ENCODE measurements at places on chromosomes 11 and 22.

- DNase-seq: no peak
Observed at GRCh38 chr11:20590381-20590780, 9.0 kb upstream of the SLC6A5 start.

GRCh38 chr11:114168691-114169090 is 109.2 kb downstream of the ZBTB16 start:
- DNase-seq: no peak

DNA sequence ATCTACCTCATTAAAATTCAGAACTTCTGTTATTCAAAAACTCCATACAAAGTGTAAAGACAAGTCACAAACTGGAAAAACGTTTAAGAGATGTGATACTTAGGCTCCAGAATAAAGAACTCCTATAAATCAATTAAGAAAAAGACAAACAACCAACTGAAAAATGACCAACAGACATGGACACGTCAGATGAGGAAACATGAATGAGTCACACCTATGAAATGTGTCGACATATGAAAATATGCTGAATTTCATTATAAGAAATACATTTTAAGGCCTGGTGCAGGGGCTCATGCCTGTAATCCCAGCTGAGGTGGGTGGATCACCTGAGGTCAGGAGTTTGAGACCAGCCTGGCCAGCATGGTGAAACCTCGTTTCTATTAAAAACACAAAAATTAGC is 78.7 kb downstream of the ENTHD1 start:
- DNase-seq: no peak

DNA sequence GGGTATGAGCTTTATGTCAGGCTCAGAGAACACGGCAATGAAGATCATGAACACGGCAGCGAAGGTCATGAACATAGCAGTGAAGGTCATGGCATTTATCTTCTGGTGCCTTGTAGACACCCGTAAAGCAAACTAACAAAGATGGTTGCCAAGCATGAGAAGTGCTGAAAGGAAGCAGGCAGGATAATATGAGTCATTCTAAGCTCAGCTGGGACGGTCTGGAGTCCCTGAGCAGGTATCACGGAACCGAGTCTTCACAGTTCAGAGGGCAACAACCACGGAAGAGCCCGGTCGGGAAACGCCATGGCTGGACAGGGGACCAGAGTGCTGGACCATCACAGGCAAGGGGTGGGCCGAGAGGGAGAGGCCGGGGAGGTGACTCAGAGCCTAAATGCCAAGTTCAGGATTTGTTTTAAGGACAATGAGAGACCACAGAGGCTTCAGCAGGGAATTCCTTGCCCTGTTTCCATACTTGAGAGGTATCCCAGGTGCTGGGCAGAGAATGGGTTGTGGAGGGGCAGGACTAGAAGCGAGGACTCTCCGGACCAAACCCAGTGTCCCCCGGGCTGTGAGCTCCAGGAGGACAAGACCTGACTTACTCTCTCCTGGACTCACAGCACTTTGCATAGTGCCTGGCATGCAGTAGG is 13.1 kb upstream of the MS4A10 start:
- DNase-seq: no peak

DNA sequence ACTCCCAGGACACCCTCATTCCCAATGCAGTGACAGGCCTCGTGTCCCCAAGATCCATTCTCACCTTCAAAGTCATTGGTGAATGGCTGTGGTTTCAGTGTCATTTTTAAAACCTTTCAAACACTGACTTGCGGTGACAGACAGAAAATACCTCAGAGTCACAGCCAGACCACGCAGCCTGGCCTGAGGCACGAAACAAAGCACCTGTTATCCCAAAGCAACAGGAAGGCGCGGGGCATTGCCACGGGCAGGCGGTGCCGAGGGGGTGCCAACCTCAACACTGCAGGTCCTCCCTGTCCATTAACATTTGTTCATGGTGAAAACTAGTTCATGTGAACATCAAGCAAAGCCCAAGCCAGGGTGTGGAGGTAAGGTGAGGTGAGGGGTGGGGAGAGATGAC is 38.2 kb downstream of the RPUSD4 start:
- DNase-seq: no peak

- DNase-seq: no peak
Observed at GRCh38 chr22:36465232-36466021, 16.0 kb downstream of the TXN2 start.

GRCh38 chr11:121613724-121614123 is 161.0 kb upstream of the SORL1-AS1 start:
- no peak for DNase-seq

GRCh38 chr11:116099541-116099940 is 595.3 kb upstream of the CADM1 start:
- DNase-seq: no peak

DNA sequence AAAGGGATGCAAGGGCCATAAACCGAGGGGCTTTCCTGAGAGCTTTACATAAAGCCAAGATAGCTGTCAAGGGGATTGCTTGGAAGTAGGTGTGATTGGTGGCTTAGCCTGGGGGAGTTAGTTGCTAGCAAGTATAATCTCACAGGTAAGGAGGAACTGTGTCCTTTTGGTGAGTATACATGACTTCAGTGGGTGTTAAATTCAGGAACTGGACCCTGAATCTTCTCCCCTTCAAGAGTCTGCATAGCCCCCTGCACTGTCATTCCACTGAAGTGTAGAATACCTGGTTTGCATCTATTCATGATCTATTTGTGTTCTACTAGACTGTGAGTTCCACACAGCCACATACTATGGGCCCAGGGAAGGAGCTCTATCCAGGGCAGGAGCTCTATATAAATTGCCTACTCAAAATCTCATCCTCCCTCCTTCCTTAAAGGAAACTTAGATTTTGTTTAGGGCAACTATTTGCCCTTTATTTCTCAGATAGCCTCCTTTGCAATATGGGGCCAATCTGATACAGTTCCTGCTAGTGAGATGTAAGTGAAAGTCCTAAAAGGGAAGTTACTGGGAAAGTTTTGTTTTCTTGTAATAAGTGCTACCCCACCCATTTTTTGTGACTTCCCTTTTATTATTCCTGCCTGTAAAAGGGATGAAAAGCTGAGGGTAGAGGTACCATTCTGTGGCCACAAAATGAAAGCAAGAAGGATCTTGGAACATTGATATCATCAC is 120.5 kb downstream of the PGR start:
- DNase-seq: no peak

GRCh38 chr11:47093541-47093940 is 83.1 kb downstream of the ARFGAP2 start:
- no peak for DNase-seq

- DNase-seq: no peak
Observed at GRCh38 chr22:46789992-46790391, 27.5 kb downstream of the TBC1D22A start.

DNA sequence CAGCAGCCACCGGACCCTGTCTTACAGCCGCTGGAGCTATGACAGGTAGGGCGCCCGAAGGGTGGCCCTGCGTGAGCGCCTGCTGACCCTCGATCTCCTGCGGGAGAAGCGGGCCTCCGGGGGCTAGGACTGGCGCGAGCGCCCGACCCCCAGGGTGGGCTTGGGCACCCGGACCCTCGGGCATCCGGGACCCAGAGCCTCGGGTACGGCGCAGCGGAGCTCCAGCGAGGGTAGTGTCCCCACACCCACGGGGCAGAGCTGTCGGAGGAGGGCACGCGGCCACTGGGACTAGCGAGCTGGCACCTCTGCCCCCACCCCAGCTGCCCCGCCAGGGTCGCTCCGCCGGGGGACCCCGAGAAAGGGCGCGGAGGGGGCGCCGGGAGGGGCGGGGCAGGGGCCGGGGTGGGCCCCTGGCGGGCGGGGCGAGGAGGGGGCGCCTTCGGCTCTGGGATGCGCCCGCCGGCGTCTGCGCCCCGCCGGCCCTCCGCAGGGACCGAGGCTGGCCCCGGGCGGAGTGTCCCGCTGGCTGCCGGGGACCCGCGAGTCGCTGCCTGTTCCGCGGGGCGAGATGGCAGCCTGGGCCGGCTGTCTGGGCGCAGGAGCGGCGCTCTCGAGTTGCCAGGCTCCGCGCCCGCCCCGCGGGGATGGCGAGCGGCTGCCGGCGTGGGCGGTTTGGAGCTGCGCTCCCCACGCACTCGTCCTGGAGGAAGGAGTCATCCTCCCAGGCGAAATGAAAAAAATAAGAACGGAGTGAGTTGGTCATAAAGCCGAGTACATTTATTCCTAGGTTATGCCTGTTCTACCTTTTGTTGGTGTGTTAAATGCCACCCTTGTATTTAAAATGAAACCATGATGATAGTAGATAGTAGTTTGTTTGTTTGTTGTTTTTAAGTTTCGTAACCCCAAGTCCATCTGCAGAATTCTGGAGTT is 32.4 kb downstream of the EIF3F start:
- no peak for DNase-seq

DNA sequence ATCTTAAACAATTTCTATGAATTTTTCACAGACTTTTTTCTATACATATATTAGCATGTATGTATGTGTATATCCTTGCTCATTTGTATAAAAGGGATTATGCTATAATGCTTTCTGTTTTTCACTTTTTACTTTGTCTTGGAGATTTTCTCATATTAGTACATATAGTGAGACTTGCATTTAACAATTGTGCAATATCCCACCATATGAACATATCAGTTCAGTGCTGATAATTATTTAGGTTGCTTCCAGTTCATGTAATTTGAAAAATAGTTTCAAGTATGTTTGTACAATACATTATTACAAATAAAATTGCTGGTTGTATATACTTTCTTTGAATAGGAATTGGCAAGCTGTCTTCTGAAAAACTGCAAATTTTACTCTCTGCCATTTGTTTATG is 37.9 kb downstream of the HEPHL1 start:
- no peak for DNase-seq

DNA sequence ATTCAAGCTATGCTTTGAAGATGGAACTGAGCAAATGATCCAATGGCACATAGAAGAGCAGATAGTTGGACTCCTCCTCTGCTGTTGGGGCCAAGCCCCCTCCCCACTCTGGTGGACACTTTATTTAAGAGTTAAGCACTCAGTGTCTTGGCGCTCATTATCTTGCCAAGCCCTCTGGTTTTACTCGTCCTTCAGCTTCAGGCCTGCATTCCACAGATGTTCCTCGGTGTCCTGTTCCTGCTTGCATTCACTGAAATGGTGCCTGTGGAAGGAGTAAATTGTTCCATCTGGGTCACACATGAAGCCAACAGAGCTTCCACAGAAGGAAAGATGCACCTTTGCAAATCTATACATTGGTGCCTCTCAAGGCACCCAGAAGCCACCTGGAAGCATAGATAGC is 26.1 kb downstream of the MAML2 start:
- DNase-seq: no peak

GRCh38 chr11:44824300-44824704 is 97.5 kb downstream of the TSPAN18 start:
- DNase-seq: no peak

- no peak for DNase-seq
Observed at GRCh38 chr11:31844351-31844750, 33.2 kb upstream of the PAX6 start.

DNA sequence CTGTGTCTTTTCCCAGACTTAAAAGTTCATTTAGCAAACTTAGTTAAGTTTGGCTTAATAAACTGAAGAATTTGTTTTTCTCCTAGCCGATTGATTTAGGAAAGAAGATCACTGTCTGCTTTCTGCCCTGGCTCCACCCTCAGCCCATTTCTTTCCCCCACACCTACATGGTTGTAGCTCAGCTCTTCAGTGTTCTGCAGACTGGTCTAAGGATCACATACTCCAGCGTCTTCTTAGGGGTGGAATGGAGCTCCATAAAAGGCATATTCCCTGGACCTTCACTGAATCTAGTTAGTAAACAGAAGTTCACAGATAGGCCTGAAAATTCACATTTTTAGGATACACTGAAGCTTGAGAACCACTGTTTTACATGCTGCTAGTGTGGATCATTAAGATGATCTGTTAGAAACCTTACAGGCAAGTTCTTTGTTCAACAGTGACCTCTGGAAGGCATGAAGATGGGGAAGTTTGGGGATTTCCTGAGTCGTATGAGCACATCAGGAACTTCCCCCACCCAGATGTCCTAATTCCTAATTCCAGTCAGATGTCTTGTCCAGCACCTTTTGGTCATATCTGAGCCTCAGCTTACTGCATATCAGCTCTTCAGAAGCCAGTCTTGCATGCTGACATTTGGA is 16.8 kb downstream of the PIWIL4 start:
- DNase-seq: no peak

DNA sequence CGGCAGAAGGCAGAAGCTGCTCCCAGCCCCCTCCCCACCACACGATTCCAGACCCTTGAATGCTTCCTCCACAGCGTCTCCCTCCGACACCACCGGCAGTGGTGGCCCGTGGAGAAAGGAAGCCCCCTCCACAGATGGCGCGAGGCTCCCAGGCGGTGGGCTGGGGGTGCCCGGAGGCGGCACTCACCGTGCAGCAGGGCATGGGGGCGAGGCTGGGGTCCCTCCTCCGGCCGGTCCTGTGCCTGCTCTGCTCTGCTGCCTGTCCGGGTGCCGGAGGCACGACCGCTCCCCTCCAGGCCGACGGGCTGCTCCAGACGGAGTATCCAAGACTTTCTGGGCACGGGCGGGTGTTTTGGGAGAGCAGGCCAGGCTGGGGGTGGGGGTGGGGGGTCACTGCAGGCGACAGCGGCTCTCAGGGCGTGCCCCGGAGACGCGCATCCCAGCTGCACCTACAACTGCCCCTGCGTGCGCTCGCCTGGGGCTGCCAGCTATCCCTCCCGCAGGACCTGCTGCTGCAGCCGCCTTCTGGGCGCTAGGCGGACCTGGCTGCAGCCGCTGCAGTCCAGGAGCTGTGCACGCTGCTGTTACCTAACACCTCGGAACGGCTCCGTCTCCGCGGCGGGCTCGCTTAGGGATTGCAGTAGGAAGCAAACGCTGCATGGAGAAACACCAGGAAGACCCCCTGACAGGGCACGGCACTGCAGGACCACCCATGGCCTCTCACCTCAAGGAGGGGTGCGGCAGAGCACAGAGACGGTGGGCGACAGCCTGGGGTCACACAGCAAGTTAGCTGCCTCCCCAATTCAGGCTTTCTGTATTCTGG is 15.2 kb downstream of the MRGPRG start:
- no peak for DNase-seq

- no peak for DNase-seq
Observed at GRCh38 chr11:209275-210121, 2.0 kb downstream of the RIC8A start.

GRCh38 chr11:77725433-77725832 is 87.8 kb upstream of the CLNS1A start:
- no peak for DNase-seq

- no peak for DNase-seq
Observed at GRCh38 chr11:128790196-128790595, 76.9 kb downstream of the KCNJ1 start.

GRCh38 chr11:127126986-127127385 is 126.4 kb upstream of the KIRREL3 start:
- no peak for DNase-seq

- DNase-seq: no peak
Observed at GRCh38 chr11:4610258-4610935, 2.4 kb upstream of the TRIM68 start.

All from stimulated activated CD8-positive, alpha-beta memory T cell treated with anti-CD3 and anti-CD28 coated beads, Interleukin-7, amount 100 ng/mL, for 1 hour (primary cell).